Posterior vena cava (tissue), 2 donors: ENCODE measurements at places on chromosomes 2 and 18. TPM values are rescaled to one million over a fixed set of nuclear protein-coding genes. Genes with fewer than 3 reads are reported as not detected.

Gene FKBP1B
- 3.9 TPM for total RNA-seq

Gene CDH2
- 12.0 TPM for total RNA-seq

Gene TMEM214
- 69.8 TPM for total RNA-seq

Gene CFC1
- not detected for total RNA-seq

Gene CPO
- 0.24 TPM for total RNA-seq
